Fibroblast of skin of right biceps (primary cell): ENCODE measurements at places on chromosomes 3 and 15.

DNA sequence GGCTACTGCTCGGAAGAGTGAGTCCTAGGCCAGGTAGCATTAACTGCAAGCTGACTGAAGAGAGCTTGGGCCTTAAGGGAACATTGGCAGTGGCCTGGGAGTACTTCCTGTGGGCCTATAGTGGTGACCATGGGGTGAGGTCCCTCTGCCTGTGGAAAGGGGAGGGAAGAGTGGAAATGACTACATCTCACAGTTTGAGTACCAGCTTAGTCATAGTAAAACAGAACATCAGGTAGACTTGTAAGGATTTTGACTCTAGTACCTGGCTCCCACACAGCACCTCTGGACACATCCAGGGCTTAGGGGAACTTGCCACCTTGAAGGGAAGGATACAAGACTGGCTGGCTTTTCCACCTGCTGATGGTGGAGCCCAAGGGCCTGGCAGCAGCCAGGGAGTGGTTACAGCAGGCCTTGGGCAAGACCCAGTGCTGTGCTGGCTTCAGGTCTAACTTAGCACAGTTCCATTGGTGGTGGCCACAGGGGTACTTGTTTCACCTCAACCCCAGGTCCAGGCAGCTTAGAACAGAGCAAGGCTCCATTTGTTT is 147.8 kb downstream of the SLC9A9 start:
- no peak for DNase-seq

- DNase-seq, result no peak
Measured at GRCh38 chr3:28008235-28008634, 233.2 kb upstream of the CMC1 start.

- peak; percentile 1 for DNase-seq
Measured at GRCh38 chr3:103510760-103511159, 1075.9 kb downstream of the ZPLD1 start.

GRCh38 chr15:83512459-83512858 is 65.3 kb downstream of the SH3GL3 start:
- DNase-seq, result no peak

DNA sequence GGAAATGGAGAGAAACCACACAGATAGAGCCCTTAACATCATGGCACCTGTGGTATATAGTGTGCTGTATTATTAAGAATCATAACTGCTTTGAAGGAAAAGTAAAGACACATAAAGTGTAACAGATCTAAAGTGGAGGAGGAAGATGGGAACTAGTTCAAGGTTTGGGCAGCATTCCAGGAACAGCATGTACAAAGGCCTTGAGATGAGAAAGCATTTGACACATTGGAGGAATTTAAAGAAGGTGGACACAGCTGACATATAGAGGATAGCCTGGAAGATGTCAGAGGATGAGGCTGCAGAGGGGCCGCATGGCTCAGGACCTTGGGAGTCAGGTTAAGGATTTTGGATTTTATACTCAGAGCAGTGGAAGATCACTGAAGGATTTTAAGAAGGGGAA is 39.0 kb downstream of the LRTM1 start:
- no peak for DNase-seq

DNA sequence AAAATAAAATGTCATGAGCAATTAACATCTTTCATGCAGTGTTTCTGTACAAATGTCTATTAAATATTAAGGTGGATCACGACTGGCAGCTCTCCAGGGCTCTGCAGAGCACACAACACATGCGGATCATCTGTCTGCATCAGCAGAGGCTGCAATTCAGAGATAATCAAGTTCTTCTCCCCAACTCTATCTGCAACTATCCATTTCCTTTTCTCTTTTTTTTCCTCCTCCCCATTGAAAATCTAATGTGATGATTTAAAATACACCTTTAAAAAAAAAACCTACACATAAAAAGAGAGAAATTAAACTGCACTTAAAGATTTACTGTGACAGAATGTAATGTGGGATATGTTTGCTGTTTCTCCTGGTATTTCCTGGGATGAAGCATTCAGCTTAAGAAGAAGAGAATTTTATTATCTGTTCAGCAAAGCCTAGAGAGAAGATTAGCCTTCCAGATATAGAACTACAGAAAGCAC is 352.6 kb upstream of the CCDC54 start:
- DNase-seq, result peak; percentile 22

- peak; percentile 35 for DNase-seq
Measured at GRCh38 chr15:57288926-57289580, 87.3 kb upstream of the CGNL1 start.

- DNase-seq, result no peak
Measured at GRCh38 chr15:85016275-85016674, 34.6 kb downstream of the PDE8A start.

GRCh38 chr3:36269274-36269673 is 111.0 kb upstream of the STAC start:
- no peak for DNase-seq

DNA sequence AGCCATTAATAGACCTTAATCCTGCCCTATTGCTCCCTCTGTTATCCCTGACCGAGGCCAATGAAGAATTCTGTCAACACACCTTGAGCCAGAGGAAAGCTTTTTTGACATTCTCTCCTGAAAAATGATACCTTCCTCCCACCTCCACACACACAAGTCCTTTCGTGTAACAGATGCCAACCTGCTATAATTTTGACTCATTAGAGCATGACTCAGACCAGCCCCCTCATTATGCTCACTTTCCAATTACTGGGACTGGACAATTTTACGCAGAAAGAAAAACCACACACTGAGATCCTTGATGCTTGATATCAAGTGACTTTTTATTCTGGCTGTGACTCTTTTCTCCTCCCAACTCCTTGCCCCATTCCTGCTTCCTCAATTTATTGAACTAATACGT is 50.9 kb downstream of the LSAMP start:
- DNase-seq, result no peak

- DNase-seq, result peak; percentile 8
Measured at GRCh38 chr3:79199966-79200365, 567.8 kb downstream of the ROBO1 start.

DNA sequence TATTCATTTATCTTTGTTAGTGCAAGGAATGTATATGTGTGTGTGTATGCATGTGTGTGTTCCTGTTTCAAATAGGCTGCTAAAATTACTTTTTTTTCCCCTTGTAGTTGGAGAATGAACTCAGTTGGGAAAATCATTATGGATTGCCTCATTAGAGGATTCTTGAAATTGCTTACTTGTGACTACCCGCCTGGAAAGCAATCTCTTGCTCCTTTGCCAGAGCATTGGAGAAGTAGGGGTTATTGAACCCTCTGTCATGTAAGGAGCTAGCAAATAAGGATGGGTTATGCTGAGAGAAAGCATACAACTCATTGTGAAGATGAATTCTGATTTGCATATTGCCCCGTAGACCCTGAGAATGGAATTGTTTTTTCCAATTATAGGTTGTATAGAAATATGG is 474.5 kb downstream of the CADM2 start:
- peak; percentile 0 for DNase-seq

- DNase-seq, result no peak
Measured at GRCh38 chr3:142534543-142534942, 44.0 kb downstream of the ATR start.

DNA sequence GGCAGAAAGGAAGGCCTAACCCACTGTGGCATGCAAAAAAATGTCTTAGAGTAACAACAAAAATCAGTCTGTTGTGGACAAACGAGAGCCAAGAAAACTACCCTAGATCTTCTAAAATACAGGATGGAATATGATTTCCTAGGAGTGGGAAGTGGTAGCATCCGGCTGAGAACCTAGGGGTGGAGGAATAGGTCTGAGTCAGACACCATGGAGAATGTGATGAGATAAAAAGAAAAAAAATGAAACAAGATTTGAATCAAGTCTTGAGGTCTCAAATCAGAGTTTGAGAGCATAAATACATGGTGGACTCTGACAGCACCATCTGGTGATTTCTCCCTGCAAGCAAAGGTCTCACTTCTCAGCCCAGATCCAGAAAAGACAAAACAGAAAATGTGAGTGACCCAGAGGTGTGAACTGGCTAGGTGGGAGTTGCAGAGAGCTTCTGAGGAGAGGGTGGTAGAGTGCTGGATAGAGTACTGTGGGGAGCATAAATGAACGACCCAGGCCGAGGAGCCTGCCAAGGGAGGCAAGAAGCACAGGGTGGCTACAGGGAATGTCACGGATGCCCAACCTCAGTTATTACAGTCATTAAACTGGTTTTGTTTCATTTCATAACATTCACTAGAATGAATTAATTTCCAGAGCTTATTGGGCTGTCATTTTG is 27.6 kb upstream of the VEPH1 start:
- peak; percentile 66 for DNase-seq

- DNase-seq, result no peak
Measured at GRCh38 chr15:39473298-39473947, 107.5 kb upstream of the THBS1 start.

GRCh38 chr3:56119575-56120349 is 348.5 kb downstream of the ERC2 start:
- peak; percentile 74 for DNase-seq

- DNase-seq, result no peak
Measured at GRCh38 chr3:172553526-172554252, 30.5 kb upstream of the TNFSF10 start.

- no peak for DNase-seq
Measured at GRCh38 chr3:43054754-43055153, 51.1 kb downstream of the POMGNT2 start.

DNA sequence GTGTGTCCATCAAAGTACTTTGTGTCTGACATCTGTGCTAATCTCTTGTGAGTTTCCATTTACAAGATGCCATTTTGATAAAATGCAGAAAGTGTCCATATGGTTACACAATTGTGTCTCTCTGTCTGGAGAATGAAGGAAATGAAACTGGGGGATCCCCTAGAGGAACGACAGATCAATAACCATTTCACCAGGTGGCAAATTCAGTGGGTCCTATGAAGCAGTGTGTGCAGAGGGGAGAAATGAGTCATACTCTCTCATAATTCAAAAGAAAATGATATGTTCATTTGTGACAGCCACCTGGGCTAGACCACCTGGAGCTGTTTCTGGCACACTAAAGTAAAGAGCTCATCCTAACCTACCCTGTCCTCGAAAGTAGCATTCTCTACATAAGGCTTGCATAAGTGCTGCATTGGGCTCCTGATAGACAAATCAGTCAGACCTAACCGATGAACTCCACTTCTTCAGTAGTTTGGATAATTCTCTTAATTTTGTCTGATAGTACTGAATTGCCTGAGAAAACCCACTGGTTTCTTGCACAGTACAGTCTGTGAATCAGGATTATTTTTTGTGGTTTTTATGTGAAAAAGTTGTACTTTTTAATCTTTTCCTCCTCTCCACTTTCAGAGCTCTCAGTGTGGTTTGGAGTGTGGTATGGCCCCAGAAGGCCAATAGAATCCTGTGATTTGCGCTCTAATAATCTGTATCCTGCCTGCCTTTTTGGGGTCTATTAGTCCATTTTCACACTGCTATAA is 10.3 kb upstream of the CD47 start:
- no peak for DNase-seq

GRCh38 chr3:158127250-158128219 is 17.6 kb downstream of the RSRC1 start:
- DNase-seq, result peak; percentile 28

DNA sequence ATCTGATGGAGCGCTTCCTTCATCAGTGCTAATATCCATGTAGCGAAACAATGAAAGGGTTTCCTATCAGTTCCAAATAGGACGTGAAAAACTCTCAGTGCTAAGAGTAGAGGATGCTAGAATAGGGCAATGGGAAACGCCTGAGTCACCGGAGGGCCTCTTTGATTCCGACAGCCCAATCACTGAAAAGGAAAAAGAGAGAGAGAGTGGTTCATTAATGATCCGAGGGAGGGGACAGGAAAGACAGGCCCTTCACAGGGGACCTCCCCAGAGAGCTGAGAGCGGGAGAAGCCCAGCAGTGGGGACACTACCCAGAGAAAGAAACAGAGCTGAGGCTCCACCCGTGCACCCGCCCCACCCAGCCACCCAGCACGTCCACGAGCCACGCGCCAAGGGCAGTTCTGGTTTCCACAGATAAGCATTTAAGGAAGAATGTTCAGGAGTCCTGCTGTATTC is 76.9 kb downstream of the RPN1 start:
- DNase-seq, result no peak

GRCh38 chr15:62492900-62493299 is 327.8 kb upstream of the C2CD4B start:
- no peak for DNase-seq

- no peak for DNase-seq
Measured at GRCh38 chr3:83500931-83501330, 1457.9 kb upstream of the CADM2 start.

DNA sequence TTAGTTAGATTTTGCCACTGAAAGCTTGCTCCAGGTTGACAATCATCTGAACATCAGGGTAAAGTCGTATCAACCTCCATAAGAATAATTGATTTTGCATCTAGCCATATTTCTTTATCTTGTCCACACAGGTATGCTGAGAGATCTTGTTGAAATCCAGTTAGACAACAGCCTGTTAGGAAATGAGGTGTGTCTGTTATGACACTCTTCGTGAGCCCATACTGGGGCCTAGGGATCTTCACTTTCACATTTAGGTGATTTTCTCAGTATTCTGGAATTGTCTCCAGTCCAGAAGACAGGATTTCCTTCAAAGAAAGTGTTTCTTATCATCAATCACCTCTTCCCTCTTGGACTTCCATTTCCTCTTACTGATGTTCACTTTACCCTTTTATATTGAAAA is 18.1 kb downstream of the DNAJB11 start:
- DNase-seq, result no peak

DNA sequence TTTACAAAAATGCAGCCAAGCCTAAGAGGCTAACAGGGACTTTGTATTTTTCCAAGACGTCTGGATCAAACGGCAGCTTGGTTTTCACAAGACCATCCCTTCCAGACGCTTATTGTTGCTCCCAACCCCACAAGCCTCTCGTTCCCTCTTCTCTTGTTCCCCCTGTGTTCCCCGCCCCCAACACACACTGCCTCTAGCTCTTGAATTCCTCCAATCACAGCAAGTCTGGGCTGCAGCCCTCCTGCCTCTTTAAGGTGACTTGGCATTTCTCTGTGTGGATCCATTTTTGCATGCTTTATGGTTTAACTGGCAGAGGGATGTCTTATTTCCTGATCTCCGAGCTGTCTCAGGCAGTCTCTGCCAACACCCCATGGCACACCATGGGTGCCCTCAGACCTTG is 182.2 kb downstream of the ABHD5 start:
- DNase-seq, result peak; percentile 79

- DNase-seq, result no peak
Measured at GRCh38 chr3:67037615-67038014, 39.5 kb downstream of the KBTBD8 start.

GRCh38 chr3:123479891-123480290 is 31.0 kb upstream of the ADCY5 start:
- DNase-seq, result no peak
